ENCODE measurements at places on chromosomes 4 and X.

GRCh38 chr4:55036405-55036804 lies 89.0 kb downstream of the KDR start:
- DNase-seq: no peak

GRCh38 chrX:138127314-138127713 lies 561.4 kb downstream of the ZIC3 start:
- DNase-seq: no peak

- DNase-seq: no peak
These were observed 69.2 kb downstream of the CLDN22 start for GRCh38 chr4:183250831-183251230.

GRCh38 chrX:45845142-45845541 lies 644.5 kb upstream of the DIPK2B start:
- no peak for DNase-seq

- DNase-seq: no peak
These were observed 4.5 kb upstream of the GBA3 start for GRCh38 chr4:22688236-22688635.

- DNase-seq: no peak
These were observed 14.5 kb downstream of the MAGEA9B start for GRCh38 chrX:149572743-149573142.

DNA sequence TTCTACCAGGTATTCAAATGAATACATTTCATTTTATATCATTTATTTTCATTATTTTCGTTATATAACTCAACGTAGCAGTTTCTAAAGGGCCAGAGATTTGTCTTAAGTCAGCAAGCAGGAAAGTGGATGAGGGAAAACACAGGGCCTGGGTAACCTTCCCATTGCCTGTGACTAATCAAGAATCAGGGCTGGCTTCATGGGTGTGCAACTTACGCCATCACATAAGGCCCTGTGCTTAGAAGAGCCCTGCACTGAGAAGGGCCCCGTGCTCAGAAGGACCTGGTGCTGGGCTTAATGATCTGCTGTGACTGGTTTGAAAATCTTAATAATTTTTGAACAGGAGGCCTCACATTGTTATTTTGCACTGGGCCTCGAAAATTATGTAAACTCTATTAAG lies 65.4 kb upstream of the FAM9C start:
- no peak for DNase-seq

GRCh38 chrX:119726900-119727555 lies 31.4 kb upstream of the SOWAHD start:
- DNase-seq: peak; percentile 35

GRCh38 chr4:13654162-13654797 lies 26.8 kb upstream of the BOD1L1 start:
- DNase-seq: peak; percentile 73

GRCh38 chr4:155591738-155592143 lies 74.9 kb upstream of the GUCY1A1 start:
- no peak for DNase-seq

GRCh38 chrX:13763489-13763888 lies 28.9 kb downstream of the OFD1 start:
- DNase-seq: no peak

DNA sequence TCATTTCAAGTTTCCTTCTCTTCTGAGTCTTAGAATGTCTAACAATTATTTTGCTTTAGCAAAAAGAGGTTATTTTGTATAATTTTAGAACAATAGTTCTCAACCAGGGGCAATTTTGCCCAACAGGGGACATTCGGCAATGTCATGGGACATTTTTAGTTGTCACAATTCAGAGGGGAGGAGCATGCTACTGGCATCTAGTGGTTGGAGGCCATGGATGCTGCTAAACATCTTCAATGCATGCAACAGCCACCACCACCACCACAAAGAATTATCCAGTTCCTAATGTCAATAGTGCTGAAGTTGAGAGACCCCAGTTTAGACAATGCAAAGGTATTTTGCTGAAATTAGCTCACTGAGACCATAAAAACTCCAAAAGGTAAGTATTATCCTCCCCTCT lies 122.5 kb downstream of the ARHGAP6 start:
- DNase-seq: no peak

GRCh38 chr4:142728233-142728632 lies 117.9 kb downstream of the INPP4B start:
- no peak for DNase-seq

- no peak for DNase-seq
These were observed 40.0 kb upstream of the IQSEC2 start for GRCh38 chrX:53321230-53321942.

GRCh38 chr4:41989994-41990364 lies 351 bp upstream of the SLC30A9 start:
- no peak for DNase-seq

DNA sequence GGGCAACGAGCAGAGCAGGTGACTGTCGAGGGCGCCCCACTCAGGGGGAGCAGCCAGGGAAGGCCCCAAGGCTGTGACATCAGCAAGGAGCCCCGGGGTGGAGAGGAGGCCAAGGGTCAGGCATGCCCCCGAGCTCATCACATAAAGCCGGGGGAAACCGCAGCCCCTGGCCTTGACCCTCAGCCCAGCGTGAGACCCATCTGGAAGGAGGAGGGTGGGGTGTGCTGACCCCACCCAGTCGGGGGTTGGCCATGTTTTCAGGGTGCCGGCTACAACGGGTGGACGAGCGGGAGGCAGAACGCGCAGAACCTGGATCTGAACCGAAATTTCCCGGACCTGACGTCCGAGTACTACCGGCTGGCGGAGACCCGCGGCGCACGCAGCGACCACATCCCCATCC lies 13.9 kb downstream of the CPZ start:
- no peak for DNase-seq

GRCh38 chr4:67393699-67394281 lies 151.5 kb downstream of the CENPC start:
- peak; percentile 46 for DNase-seq

- no peak for DNase-seq
These were observed 1660.3 kb upstream of the PCDH10 start for GRCh38 chr4:131488772-131489171.

DNA sequence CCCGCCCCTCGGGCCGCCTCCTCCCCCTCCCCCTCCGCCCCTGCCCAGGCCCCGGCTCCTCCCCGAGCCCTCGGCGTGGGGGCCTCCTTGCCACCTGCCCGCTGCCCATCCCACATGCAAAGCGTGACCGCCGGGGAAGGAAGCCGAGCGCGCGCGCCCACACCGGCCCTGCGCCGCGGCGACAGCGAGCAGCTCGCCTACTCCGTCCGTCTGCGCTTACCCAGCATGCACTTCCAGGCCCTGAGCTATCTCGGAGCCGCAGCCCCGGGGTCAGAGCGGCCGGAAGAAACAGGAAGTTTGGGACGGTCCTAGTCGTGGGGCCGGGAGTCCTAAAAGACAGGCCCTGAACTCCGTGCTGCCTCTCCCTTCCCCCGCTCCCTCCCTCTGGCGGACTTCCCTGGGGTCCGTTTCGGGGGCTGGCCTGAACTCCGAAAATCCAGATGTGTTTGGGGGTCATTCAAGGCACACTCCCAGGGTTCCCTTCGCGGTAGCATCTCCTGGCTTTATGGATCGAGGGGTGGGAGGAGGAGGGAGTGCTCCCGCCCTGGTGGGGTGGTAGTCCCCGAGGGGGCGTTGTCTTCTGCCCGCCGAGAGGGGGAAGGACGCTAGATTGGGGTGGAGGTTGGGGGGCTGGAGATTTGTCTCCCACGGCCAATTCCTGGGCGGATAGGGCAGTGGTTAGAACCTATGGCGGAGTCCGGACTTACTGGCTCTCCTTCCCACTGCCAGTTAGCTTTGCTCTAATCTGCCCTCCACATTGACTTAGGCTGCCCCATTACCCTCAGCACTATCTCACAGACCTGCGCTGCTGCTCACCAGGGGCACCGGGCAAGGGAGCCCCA lies 25.0 kb upstream of the BCORL1 start:
- DNase-seq: peak; percentile 16

DNA sequence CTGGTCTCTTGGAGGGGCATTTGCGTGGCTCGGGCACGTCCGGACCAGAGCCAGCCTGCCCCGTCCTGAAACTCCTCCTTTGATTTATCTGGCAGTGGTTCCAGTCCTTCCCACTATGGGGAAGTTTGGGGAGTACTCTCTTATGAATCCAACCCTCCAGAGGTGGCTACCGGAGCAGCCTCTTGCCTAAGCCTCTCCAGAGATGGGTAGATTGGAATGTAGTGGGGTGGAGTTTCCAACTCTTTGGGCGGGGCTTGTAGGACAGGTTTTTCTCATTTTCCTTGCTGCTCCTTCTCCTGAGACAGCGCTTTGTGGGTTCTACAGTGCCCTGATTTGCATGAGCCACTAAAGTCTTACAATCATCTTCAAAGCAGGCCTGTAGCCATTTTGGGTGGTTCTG lies 60.1 kb upstream of the XAGE1B start:
- DNase-seq: no peak

DNA sequence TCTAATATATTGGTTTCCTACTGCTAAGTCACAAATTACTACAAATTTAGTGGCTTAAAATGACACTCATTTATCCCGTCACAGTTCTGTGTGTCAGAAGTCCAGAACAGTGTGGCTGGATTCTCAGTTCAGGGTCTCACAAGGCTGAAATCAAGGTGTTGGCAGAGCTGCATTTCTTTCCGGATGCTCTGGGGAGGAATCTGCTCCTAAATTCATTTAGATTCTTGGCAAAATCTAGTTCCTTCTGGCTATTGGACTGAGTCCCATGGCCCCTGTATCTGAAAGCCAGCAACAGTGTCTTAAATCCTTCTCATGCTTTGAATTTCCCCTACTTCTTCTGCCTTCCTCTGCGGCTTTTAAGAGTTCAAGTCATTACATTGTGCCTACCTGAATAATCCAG lies 103.1 kb upstream of the BMP3 start:
- DNase-seq: no peak

DNA sequence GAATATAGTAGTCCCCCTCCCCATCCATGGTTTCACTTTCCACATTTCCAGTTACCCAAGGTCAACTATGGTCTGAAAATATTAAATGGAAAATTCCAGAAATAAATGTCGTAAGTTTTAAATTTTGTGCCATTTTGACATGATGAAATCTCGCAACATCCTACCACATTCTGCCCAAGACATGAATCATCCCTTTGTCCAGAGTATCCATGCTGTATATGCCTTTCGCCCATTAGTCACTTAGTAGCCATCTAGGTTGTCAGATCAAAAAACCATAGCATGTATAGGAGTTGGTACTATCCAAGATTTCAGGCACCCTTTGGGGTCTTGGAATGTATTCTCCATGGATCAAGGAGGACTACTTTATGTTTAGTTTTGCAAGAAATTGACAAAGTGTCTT lies 8.3 kb downstream of the PRRG1 start:
- no peak for DNase-seq

DNA sequence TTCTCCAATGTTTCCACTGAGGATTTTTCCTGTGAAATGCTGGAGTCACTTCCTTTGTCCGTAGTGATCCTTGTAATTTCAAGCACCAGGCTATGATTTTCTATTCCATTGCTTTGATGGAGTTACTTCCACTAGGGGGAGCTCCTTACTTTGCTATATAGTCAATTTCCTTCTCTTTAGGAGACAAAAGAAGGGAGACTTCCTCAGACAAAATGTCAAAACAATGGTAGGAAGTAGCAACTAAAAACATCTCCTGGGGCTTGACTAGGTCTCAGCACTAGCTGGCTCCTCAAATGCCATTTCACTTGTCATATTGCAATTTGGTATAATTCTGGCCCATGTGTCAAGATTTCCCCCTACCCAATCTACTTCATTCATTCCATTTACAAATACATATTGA lies 24.1 kb downstream of the ZCCHC12 start:
- DNase-seq: peak; percentile 39

- DNase-seq: no peak
These were observed 107.8 kb downstream of the TNIP2 start for GRCh38 chr4:2648159-2648814.

DNA sequence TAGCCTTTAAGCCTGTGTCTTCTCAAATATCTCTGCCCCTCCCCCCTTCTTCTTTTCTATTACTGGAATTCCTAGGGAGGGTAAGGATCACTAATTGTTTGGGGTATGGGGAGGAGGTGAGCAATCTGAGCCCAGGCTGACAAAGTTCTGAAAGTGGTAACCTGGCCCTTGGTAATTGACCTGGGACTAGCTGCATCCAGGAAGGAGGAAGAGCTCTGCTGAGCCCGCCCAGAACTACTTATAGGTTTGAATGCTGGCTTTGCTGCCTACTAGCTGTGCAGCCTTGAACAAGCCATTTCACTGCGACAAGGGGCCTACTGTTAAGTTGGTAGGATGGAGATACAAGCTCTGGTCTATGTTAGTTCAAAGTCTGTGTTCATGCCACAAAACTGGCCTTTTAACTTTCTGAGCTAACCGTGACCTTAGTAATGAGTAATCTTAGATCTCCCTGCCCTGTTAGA lies 37.8 kb downstream of the DGKK start:
- no peak for DNase-seq

- DNase-seq: peak; percentile 34
These were observed 145.6 kb upstream of the RBPJ start for GRCh38 chr4:26175006-26175786.

DNA sequence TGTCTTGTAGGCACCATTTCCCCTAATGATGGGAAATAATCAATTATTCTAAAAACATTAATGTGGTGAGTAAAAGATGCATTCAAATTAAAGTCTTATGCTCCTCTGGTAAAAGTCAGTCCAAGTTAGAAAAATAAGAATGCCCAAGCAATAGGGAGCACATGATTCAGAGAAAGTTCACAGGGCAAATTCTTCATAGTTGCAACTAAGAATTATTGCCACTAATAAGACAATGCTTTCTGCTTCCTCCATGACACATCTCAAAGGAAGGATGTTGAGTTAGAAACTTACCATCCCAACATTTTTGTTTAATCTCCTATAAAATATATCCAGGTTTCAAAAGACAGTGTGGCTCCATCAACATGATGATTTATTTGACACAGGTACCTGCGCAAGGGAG lies 26.3 kb downstream of the PHOX2B start:
- no peak for DNase-seq

DNA sequence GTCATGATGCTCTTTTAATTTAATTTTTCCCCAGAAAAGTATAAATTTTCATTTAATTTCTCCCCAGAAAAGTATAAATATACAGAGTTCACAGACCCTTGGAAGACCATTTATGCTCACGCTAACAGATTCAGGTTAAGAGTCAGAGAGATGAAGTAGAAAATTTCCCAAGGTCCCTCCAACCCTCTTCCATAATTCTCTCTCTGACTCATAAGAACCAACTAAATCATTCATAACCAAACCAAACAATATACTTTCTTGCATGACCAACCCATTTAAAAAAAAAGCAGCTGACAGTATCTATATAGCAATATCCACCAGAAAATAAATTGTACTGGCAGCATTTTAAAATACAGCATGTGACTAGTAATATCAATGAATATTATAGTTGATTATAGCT lies 3.9 kb downstream of the KLHL8 start:
- no peak for DNase-seq

DNA sequence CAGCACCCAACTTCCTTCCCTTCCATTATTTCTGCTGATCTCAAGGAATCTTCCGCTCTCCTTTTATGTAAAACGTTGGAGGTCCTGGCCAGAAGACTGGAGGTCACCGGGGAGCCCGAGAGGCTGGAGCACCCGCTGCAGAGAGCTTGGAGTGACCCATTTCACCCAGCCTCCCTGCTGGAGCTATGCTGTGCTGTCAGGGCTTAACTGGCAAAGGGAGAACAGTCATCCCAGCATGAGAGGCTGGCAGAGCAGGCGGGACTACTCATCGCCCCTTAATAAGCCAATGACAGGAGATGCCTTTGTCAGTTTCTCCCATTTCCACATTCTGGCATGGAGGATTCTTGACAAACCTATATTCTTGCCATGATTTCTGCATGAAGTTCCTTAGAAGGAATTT lies 98.9 kb downstream of the GATB start:
- no peak for DNase-seq

Data from CD4-positive, alpha-beta T cell treated with Interleukin-15 for 4 hours (primary cell).